Mesenchymal stem cell (in vitro differentiated cells and primary cell): ENCODE measurements at places on chromosomes 2 and 18.

DNA sequence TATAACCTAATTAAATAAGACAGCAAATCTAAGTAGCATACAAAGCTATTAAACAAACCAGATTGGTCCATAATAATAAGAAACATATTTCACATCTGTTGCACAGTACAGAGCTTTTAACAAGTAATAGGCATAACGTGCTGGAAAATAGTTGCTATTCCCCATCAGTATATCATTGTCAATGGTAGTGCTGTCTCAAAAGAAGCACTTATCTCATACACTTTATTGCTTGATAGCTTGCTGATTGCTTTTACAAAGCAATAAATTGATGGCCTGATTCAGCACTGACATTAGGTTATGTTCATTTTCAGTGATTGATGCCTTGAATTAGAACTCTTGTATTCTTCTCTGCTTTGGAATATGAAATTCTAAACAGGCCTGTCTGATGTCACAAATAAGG is 641.7 kb downstream of the CBLN2 start:
- no peak for DNase-seq

DNA sequence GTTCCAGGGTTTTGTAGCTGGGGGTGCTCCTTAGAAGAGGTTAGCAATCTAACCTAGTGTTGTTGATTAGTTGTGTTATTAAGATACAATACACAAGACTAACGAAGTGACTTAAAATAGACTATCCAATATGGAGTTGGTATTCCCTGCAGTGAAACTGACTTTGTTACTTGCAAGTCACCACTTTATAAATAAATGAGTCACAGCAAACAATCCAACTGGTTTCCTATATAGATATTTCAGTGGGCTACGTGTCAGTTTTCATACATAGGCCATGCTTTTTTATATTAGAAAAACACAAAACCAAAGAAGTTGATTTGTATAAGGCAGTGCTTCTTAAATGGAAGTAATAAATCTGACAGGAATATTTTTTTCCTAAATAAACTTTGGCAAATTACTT is 274.0 kb downstream of the CAMKMT start:
- DNase-seq: no peak

DNA sequence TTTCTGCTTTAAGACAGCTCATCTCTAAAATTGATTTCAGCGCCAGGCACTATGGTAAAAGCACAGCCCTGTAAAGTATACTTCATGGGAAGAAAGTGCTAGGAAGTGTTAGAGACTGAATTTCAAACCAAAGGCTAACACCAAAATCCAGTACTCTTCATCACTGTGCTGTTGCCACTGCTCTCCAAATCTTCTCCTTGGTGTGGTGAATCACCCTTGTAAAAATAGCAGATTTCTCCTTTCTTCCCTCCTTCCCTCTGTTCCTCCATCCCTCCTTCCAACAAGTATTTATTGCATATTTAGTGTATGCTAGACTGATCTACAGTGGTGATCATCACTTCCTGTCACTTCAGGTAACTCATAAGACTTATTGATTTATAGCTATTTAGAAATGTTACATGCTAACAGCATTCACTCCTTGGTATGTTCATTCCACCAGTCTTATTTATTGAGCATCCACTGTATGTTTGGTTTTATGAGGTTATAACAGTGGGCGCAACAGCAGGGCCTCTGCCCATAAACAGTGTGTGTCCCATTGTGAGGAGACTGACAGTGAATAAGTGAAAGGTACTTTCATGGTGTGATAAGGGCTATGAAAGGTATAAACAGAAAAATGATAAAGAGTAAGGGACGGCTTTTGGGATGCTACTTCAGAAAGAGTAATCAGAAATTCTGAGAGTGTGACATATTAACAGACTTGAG is 20.0 kb downstream of the KDM3A start:
- no peak for DNase-seq

DNA sequence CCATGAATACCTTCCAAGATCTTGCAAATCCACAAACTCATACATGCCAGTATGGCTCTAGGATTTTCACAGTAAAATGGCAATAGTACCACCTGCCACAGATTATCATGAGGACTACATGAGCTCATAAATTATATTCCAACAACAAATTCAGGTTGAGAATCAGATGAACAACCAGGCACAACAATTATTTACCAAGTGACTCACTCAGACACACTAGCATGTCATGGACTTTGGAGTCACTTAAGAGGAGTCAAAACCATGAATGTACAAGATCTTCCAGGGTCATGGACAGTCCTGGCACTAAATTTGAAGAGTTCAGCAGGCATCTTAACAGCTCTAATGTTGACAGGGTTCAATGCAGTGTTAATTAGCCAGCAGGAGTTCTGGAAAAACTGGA is 34.4 kb upstream of the BZW1 start:
- no peak for DNase-seq

- no peak for DNase-seq
Measured at GRCh38 chr2:170713543-170714380, 1.4 kb upstream of the SP5 start.
